ENCODE measurements at places on chromosomes 13 and 19. TPM values are rescaled to one million over a fixed set of nuclear protein-coding genes. Genes with fewer than 3 reads are reported as not detected.

Gene KLK8
- total RNA-seq = not detected

Gene ZNF229
- 1.5 TPM for total RNA-seq

Gene LRFN3
- 1.7 TPM for total RNA-seq

Gene SHISA7
- not detected for total RNA-seq

Gene CEACAM4
- not detected for total RNA-seq

Gene CASP14
- not detected for total RNA-seq

Gene SLITRK6
- not detected for total RNA-seq

Gene HOMER3
- total RNA-seq = 86.9 TPM

Gene NCR1
- total RNA-seq = not detected

Gene TNNT1
- 0.77 TPM for total RNA-seq

Gene PRKCG
- total RNA-seq = not detected

Gene PLK5
- not detected for total RNA-seq

Gene IFNL1
- total RNA-seq = not detected

Gene GRK1
- total RNA-seq = not detected

Gene SERP2
- total RNA-seq = 3.0 TPM

Gene ZNF626
- 8.1 TPM for total RNA-seq

Gene F2RL3
- 4.4 TPM for total RNA-seq

Gene SIGLEC12
- not detected for total RNA-seq

Gene LIM2
- not detected for total RNA-seq

Gene MEF2B
- total RNA-seq = not detected

Gene POU2F2
- total RNA-seq = 0.11 TPM

Gene PABPC3
- total RNA-seq = 0.09 TPM

Gene ZNF491
- 0.86 TPM for total RNA-seq

Gene MCEMP1
- not detected for total RNA-seq

Gene WIZ
- 4.6 TPM for total RNA-seq

Gene CYP2A6
- total RNA-seq = not detected

Gene PRODH2
- not detected for total RNA-seq

Gene GAS6
- 84.1 TPM for total RNA-seq

Gene CADM4
- 9.4 TPM for total RNA-seq

Measured in dermis lymphatic vessel endothelial cell (primary cell).